ENCODE measurements at places on chromosomes 1 and 21.

DNA sequence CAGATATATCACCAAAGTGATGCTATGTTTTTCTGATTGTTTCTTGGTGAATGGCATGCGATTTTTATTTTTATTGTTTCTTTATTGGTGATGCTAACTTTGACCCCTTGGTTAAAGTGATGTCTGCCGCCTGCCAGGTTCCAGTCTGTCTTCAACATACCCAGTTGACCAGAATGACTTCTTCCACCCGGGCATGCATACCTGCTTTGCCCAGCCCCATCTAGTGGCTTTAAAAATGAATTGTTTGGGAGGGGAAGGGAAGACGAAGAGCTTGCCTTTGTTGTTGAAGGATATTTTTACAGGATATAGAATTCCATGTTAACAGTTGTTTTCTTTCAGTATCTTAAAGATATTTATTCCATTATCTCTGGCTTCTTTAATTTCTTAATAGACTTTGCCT lies 65.1 kb downstream of the ATG4C start:
- no peak for DNase-seq

GRCh38 chr1:53449021-53449420 lies 10.2 kb upstream of the DMRTB1 start:
- no peak for DNase-seq

GRCh38 chr1:18673976-18674375 lies 43.3 kb downstream of the PAX7 start:
- DNase-seq = no peak

- DNase-seq = no peak
Observed at GRCh38 chr1:198088360-198089071, 68.3 kb upstream of the NEK7 start.

- DNase-seq = no peak
Observed at GRCh38 chr1:113812661-113813135, 422 bp upstream of the RSBN1 start.

DNA sequence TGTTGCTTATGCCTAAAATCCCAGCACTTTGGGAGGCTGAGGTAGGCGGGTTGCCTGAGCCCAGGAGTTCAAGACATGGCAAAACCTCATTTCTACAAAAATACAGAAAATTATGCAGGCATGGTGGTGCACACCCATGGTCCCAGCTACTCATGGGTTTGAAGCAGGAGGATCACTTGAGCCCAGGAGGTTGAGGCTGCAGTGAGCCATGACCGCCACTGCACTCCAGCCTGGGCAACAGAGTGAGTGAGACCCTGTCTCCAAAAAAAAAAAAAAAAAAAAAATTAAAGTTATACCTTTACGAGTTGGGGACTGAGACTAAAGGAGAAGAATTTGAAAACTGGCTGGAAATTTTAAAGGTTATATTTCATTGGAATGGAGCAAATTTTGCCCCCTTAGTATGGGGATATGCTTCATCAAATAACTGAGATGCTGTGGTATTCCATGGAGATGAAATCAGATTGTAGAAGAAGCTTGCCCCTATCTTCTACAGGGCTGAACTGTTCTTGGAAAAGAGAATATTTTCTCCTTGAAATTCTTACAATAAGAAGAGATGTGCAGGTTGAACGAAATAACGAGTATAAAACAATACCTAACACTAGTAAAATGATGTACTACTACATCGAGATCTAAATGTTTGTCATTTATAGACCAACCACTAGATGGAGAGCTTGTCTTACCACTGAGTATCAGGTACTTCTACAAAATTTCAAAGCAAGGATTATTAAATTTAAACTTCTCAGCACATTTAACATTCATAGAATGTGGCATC lies 34.9 kb upstream of the SCYL3 start:
- no peak for DNase-seq

GRCh38 chr1:81305997-81306452 lies 494.7 kb upstream of the ADGRL2 start:
- DNase-seq = peak; percentile 49

- DNase-seq = peak; percentile 86
Observed at GRCh38 chr21:42666023-42666747, 12.8 kb downstream of the PDE9A start.

DNA sequence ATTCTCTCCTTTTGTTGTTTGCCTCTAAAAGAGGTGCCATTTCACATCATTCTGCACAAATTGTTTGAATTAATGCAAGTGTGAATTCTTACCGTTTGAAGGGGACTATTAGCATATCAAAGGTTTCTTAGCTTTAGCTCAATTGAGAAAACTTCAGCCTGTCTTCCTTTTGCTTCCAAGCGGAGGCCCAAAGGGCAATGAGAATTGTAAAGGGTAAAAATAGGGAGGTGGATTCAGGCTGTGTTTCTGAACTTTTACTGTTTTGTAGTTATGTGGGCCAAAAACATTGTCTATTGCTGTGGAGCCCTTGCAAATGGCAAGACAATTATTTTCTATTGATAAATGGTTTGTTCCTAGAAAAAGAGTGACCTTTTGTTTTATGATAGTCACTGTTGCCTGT lies 3.6 kb downstream of the ADGRL2 start:
- no peak for DNase-seq

DNA sequence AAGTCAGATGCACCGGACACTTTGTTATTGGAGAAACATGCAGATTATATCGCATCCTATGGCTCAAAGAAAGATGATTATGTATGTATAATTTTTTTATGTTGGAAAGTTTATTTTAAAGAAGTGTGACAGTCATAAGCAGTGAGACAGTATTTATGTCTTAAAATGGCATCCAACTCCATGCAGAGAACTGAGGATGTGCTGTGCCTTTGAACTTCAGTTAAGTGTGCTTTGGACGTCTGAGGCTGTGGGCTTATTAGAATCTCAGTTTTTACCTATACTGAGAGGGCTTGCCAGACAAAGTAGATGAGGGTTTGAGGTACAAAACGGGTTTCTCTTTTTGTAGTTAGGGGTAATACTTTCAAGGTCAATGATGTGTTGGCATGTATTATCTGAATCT lies 1.5 kb downstream of the RABGGTB start:
- DNase-seq = no peak

- no peak for DNase-seq
Observed at GRCh38 chr1:27531959-27532685, 42.2 kb upstream of the WASF2 start.

DNA sequence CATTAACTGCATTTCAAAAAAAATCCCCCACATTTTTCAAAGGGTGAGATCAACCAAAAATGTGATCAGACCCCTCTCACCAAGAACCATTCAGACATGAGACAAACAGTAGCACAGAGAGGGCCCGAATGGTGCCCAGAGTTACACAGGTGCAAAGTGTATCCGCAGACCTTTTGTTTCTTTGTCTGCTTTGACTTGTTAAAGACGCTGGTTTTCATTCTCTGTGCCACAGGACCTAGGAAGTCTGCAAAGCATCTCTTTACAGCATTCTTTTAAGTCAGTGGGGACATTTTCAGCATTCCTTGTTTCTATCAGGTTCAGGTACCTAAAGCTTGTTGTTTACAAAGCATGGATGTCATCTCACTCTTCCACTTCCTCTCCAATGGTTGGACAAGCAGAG lies 87.2 kb upstream of the MAP1LC3C start:
- peak; percentile 13 for DNase-seq

DNA sequence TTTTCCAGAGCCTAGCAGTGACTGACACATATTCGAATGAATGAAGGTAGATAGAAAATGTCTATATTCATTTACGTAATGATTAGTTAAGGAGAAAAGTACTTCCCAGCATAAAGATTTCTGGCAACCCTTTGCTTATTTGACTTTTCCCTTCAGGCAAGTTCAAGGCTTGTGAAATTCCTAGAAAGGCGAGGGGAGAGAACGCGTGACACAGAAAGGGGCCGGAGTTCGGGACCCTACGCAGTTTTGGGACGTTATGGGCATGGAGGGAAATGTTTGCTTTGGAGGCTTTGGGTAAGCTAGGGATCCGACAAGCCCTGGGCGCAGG lies 472 bp upstream of the USP25 start:
- no peak for DNase-seq

GRCh38 chr21:45709173-45709572 lies 65.6 kb downstream of the PCBP3 start:
- DNase-seq = no peak

DNA sequence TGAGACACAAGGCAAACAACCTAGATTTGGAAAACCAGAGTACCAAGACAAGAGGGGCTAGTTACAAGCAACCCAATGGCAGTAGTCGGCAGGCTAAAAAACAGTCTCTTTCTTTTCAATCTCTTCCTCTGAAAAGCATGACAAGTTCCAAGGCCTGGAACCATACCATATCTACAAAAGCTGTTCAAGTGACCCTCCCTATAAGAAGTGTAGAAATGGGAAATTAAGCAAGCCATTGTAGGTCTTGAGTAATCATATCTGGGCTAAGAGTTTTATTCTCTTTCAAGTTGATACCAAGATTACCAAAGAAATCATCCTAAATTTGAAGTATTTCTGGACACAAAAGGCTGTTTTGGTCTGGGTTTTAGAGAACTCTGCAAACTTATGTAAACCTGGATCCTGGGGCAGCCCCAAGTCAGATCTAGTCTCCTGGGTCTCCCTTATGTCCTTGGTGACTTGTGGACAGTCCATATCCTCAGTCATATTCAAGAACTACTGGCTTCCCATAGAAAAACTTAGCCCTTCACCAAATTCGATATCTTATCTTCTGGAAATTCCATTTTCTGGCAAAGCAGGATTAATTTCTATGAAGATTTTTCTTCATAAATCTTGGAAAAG lies 24.7 kb downstream of the FMO3 start:
- DNase-seq = no peak

GRCh38 chr1:235597867-235598553 lies 51.6 kb downstream of the GNG4 start:
- DNase-seq = no peak

GRCh38 chr21:24671901-24672300 lies 935.4 kb downstream of the MRPL39 start:
- DNase-seq = no peak

DNA sequence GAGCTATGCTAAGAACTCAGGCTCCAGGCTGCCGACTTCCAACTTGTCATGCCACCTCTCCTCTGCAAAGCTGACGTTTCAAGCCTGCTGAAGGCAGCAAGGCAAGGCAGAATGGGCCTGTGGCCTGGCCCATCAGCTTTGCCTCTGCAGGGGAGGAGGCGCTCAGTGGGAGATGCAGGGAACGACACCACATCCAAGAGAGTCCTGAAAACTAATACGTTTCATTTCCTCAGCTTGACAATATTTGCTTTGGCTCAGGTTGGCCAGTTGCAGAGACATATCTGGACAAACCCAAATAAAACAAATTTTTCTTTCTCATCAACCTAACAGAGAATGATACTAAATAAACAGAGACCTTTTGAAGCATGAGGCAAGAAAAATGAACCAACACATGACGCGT lies 35.3 kb downstream of the BEND5 start:
- no peak for DNase-seq

GRCh38 chr21:44441041-44441400 lies 14.3 kb upstream of the LRRC3 start:
- no peak for DNase-seq

- DNase-seq = no peak
Observed at GRCh38 chr1:15432324-15432723, 5.9 kb upstream of the CTRC start.

- no peak for DNase-seq
Observed at GRCh38 chr1:43443197-43443946, 10.4 kb downstream of the HYI start.

DNA sequence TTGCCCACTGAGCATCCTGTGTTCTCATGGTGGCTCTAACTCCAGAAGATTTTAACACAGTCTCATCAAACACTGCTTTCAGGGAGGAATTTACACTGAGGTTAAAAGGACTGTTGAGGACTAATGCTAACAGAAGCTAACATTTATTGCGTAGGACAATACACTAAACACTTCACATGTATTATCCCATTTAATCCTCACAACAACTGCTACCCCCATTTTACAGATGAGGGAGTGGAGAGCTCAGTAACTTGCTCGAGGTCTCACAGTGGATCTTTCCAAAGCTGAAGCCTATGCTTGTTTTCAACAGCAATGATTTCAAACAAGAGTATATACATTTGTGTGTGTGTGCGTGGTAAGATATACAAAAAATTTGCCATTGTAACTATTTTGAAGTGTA lies 13.9 kb downstream of the ATF3 start:
- DNase-seq = no peak

DNA sequence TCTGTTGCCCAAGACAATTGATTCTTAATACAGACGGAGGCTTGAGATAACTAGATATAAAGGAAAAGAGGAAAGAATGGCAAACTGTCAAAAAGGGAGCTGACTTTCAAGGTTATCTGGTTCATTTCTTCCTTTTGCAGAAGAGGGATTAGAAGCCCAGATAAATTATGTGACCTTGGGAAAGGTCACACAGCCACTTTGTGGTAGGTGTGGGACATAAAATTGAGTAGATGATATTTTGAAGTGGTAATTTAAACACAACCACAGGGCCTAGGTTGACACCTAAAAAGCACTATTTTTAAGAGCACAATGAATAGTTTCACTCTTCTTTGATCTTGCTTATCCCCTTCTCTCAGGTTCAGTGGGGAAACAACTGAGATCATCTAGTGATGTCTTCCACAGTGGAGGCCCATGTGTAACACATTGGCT lies 16.9 kb upstream of the KIAA0040 start:
- no peak for DNase-seq

- no peak for DNase-seq
Observed at GRCh38 chr1:97212671-97213070, 491.1 kb downstream of the PTBP2 start.

- DNase-seq = no peak
Observed at GRCh38 chr1:152613511-152613910, at the start of gene LCE3B. Gene LCE3B (plus strand): TSS chr1:152613811. CDS start chr1:152613811, 0 bp downstream.

- DNase-seq = no peak
Observed at GRCh38 chr1:2047749-2048729, 2.2 kb upstream of the PRKCZ start.

- DNase-seq = no peak
Observed at GRCh38 chr1:39230261-39231190, 26.0 kb downstream of the MACF1 start.

- DNase-seq = no peak
Observed at GRCh38 chr1:197481101-197481500, 213.0 kb downstream of the CRB1 start.

GRCh38 chr1:159341736-159342135 lies 39.6 kb downstream of the FCER1A start:
- no peak for DNase-seq

- no peak for DNase-seq
Observed at GRCh38 chr1:226349801-226350518, 41.0 kb upstream of the LIN9 start.

GRCh38 chr21:38734646-38735365 lies 70.9 kb upstream of the ETS2 start:
- no peak for DNase-seq

- DNase-seq = no peak
Observed at GRCh38 chr1:191049781-191050180, 572.1 kb upstream of the BRINP3 start.

DNA sequence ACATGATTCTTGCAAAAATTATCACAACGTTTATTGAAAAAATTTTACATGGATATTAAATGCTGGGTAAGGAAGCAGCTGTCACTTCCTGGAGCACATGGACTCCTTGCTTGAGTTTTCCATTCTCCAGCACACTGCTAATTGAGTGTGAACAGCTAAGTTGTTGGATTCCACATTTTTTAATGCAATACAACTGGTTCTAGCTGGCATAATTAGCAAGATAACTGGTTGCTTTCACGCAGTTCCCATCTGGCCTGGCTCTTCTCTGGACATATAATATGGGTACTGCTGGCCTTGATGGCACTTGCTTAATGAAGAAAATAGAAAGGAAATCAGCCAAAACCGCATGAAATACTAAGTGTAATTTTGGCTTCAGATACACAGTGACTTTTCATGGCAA lies 26.6 kb downstream of the RGS21 start:
- DNase-seq = no peak
